NCI-H2029 treated with DMSO at 0.1 percent for 48 hours (cell line): ENCODE measurements at places on chromosomes 7 and 10.

GRCh38 chr10:100158044-100158805 lies 27.6 kb downstream of the ERLIN1 start:
- DNase-seq, result no peak

GRCh38 chr10:101346177-101346576 lies 7.8 kb upstream of the BTRC start:
- DNase-seq, result no peak

DNA sequence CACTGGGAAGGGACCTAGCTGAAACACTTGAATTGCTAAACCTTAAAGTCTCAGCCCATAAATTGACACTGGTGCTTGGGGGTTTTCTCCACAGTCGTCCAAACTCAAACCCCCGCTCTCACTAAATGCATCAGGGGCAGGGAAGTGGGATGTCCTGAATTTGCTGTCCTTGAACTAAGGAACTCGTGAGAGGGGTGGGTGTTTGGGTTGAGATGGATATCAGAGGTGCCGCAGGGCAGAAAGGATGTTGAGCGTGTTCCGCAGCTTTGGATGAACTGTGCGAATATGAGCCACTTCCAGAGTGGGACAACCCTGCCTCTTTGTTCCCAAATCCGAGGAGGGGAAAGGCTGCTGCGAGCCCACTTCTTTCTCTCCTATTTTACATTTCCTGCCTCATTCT lies 90.3 kb upstream of the LYZL2 start:
- DNase-seq, result no peak

DNA sequence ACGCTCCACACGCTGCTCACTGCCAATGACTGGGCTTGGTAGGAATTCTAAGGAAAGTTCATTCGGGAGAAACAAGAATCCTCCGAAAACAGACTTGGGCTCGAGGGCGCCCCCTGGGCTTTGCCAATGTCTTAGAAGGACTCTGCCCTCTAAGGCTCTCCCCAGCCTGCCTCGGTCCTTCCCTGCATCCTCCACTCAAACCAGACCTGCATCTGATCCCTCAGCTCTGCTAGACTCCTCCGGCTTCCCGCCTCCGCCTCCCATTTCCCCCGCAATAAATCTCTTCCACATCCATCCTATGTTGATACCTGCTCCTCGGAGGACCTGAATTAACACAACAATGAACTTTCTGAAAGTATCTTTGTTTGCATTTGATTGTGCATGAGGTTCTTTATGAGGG lies 177.6 kb downstream of the PLPP4 start:
- no peak for DNase-seq

GRCh38 chr7:24255139-24255538 lies 28.9 kb upstream of the NPY start:
- DNase-seq, result no peak

DNA sequence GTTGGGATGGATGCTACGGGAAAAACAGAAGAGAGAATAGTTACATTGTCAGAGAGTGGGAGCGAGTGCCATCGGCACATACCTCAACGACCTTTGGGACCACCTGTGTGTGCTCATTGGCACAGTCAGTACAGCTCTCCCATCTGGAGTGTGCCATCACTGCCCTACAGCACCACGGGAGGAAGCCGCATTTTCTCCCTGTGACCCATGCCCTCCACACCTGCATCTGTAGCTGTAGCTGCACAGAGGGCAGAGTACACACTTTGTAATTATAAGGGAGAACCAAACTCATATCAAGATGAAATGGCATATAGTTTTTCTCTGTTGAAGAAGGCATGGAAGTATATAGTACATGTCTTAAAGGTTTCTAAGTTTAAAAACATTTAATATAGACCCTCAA lies 207.4 kb downstream of the LHFPL3 start:
- DNase-seq, result no peak

- no peak for DNase-seq
These were observed 61.5 kb downstream of the WAC start for GRCh38 chr10:28594406-28594805.

- no peak for DNase-seq
These were observed 1.6 kb downstream of the CDNF start for GRCh38 chr10:14836208-14836607.

GRCh38 chr10:133156674-133157579 lies 3.1 kb upstream of the KNDC1 start:
- DNase-seq, result no peak

DNA sequence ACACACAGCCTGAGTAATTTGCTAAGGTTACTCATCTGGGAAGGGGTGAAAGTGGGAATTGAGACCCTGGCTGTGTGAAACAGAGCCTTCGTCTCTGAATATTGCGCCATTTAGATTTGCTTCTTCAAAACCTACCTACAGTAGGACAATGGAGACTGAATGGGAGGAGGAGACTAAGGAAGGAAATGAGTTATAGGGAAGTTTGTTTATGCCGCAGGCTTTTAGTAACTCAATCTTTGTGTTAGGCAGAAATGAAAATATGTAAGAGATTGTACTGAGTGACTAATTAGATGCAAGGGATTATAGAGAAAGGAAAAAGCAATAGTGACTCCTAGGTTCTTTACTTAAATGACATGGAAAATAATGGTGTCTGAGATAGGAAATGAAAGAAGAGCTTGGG lies 80.2 kb downstream of the KCND2 start:
- DNase-seq, result no peak

- DNase-seq, result no peak
These were observed 87.9 kb downstream of the VIPR2 start for GRCh38 chr7:159056737-159057136.

DNA sequence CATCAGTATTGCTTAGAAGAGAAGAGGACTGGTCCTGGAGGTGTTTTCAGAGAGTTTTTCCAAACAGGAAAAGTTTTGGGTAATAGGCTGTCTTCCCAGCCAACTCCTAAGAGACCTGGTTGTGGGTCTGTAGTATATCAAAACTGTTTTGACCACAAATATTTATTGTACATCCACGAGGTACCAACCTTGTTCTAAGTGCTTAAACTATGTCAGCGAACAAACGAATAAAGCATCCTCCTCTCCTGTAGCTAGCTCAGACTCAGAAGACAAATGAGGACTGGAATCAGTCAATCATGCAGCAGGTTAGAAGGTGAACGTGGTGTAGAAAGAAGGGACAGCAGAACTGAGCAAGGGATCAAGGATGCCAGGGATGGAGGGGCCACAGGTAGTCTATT lies 61.6 kb upstream of the MKI67 start:
- DNase-seq, result no peak

DNA sequence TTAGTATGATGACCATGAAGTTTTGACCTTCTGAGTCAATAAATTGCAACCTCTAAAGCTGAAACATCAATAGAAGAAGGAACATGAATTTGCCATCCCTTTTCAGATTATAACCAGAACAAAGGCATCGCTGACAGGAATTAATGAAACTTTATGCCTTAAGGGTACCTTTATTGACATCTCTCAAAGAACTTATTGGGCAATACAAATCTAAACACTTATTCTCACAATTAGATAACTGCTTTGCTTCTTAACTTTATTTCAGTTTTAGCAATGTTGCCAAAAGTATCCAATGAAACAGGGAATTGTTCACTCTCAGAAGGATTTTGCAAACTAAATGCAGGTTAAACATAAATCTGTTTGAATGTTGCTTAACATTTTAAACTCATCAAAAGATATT lies 116.0 kb downstream of the ELAPOR2 start:
- no peak for DNase-seq

DNA sequence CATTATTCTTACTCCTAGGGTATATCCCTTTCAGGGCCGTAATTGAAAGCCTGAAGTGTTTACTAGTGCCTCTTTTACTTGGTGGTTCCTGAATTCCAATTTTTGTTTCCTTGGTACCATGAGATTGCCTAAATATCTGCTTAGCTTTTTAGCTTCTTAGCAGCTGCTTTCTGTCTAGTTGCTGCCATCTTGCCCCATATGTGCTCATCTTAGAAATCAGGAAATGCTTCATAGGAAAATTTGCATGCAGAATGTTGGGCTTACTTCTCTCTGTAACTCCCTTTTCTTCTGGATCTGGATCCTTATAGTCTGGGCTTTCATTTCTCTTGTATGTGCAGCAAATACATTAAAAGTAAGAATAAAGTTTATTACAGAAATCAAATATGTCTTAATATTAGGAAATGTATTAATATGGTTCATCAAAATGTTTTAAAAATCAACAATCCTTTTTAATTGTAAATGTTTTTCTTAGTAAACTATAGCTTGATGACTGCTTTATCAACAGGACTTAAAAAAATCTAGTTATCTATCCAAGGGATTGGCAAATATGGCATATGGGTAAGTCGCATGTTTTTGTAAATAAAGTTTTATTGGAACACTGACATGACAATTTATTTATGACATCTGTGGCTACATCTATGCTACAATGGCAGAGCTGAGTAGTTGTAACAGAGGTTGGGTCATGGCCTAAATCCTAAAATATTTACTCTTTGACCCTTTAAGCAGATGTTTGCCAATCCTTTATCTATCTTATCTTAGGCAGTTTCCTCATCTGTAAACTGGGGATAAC lies 73.5 kb upstream of the CDK6 start:
- DNase-seq, result no peak
